CD4-positive, CD25-positive, alpha-beta regulatory T cell (primary cell): ENCODE measurements at places on chromosomes 2 and 18.

DNA sequence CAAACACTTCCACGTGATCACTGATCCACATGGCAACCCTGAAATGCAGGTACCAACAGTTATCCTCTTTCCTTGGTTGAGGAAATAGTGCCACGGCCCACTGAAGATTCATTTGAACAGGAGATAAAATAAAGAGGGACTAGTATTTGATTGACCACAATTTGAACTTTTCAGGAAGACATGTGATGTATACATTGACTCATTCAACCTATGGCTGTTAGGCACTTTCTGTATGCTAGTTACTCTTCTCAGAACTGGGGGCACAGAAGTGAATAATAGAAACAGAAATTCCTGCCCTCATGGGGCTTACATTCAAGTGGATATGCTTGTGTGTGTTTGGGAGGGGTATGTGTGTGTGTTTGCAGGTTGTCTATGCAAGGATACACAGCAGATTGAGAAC, 199.6 kb downstream of the PRKCE start:
- no peaks in the 10 kb centered on the region for H3K36me3 ChIP-seq
- no peak for DNase-seq
- H3K4me3 ChIP-seq = no peak overlapping the region

DNA sequence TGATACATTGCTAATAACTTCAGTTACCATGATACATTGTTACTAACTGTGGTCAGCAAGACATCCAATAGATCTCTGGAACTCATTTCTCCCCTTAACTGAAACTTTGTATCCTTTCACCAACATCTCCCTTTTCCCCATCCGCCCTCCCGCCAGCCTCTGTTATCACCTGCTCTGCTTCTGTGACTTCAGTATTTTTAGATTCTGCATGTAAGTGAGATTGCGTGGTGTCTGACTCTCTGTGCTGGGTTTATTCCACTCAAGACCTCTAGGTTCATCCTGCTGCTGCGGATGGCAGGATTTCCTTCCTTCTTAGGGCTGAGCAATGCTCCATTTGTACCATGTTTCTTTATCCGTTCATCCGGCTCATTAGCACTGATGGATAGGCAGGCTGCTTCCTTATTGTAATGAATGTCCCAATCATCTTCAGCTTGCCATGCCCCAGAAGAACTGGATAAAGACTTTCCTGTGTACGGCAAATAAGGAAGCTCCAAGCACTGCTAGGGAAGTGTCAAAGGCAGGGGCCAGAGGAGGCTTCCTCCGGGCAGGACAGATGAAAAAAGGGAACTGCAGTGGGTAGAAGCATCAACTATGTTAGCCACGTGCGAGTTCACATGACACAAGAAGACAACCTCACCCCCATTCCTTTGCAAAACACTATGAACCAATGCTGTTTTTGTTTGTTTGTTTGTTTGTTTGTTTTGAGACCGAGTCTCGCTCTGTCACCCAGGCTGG, 113.4 kb downstream of the EIPR1 start:
- H3K4me3 ChIP-seq = no peak overlapping the region
- H3K4me1 ChIP-seq = no peaks in the 10 kb centered on the region
- H3K27me3 ChIP-seq = no peaks in the 10 kb centered on the region
- no peak overlapping the region for H3K27ac ChIP-seq
- DNase-seq = no peak

DNA sequence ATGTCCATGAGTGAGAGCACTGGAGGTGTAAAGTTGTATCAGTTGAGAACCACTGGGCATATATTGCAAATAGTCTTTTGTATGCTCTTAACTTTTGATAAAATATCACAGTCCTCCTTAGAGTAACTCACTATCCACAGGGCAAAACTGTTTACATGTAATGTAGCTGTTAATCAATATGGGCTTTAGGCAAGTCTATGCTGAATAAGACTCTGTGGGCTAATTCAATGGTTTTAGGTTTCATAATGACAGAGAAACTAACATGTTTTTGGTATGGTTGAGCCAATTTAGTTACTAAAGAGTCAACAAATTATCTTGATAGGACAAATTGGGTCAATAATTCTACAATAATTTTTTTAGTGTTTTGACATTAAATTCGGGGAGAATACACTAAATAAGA, 1134.9 kb upstream of the FAM98A start:
- H3K36me3 ChIP-seq = no peaks in the 10 kb centered on the region
- no peaks in the 10 kb centered on the region for H3K27me3 ChIP-seq
- DNase-seq = no peak
- no peaks in the 10 kb centered on the region for H3K4me1 ChIP-seq
- H3K4me3 ChIP-seq = no peak overlapping the region

DNA sequence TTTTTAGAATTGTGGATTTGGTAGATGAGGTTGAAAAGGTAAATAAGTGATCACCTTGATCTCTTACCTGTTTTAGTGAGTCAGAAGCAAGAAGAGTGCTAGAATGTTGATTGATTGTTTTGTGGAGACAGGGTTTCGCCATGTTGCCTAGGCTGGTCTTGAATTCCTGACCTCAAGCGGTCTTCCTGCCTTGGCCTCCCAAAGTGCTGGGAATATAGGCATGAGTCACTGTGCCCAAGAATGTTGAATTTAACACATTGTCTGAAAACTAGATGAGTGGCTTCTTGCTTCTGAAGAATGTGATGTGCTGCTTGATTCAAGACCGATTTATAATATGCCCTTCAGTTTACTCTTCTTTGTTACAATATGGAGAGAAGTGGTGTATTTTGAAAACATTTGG, 121.3 kb downstream of the FMNL2 start:
- no peak for DNase-seq
- no peak overlapping the region for H3K27ac ChIP-seq
- H3K4me1 ChIP-seq = no peaks in the 10 kb centered on the region
- no peaks in the 10 kb centered on the region for H3K36me3 ChIP-seq
- no peaks in the 10 kb centered on the region for H3K27me3 ChIP-seq
- no peak overlapping the region for H3K4me3 ChIP-seq

- no peak overlapping the region for H3K27ac ChIP-seq
- no peaks in the 10 kb centered on the region for H3K27me3 ChIP-seq
- H3K4me1 ChIP-seq = no peaks in the 10 kb centered on the region
- H3K36me3 ChIP-seq = no peaks in the 10 kb centered on the region
- no peak overlapping the region for H3K4me3 ChIP-seq
These were observed 17.0 kb upstream of the HPCAL1 start for GRCh38 chr2:10285556-10286198.

DNA sequence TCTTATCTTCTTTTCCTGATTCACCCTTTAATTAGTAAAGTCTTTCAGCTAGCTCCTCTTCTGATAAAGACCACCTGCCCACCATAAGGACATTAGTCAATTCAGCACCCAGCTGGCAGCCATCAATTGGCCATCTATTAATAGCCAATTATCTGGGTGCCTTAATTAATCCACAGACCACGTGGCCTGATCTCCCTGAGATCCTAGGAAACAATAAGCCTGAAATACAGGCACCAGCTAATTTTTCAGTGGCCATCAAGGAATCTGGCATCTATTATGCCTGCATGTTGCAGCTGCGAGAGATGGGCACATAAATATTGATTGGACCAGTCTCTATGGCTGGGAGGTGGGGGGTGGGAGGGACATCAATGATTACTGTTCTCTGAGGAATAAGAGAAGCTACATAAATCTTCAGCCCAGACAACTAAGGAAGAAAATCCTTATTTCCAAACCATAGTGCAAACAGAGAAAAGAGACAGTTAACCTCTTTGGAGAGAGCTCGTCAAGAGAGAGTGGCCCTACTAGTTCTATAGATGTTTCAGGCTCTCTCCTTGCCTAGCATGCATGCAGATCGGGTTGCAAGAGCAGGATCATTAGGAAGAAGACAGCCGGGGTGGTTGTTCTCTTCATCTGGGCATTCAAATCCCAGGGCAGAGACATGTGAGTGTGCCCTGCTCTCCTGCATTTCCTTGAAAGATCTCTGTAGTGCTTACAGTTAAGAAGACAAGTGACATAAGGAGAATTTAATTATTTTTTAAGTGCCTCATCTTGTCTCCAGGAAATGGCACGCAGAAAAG, 8.7 kb downstream of the GALNT14 start:
- no peak for DNase-seq
- no peaks in the 10 kb centered on the region for H3K4me1 ChIP-seq
- no peaks in the 10 kb centered on the region for H3K36me3 ChIP-seq
- H3K4me3 ChIP-seq = no peak overlapping the region
- H3K27ac ChIP-seq = no peak overlapping the region

- no peak overlapping the region for H3K27ac ChIP-seq
- H3K4me3 ChIP-seq = no peak overlapping the region
- DNase-seq = no peak
- no peaks in the 10 kb centered on the region for H3K36me3 ChIP-seq
- H3K4me1 ChIP-seq = no peaks in the 10 kb centered on the region
These were observed 648.2 kb upstream of the ZEB2 start for GRCh38 chr2:145168091-145168490.

DNA sequence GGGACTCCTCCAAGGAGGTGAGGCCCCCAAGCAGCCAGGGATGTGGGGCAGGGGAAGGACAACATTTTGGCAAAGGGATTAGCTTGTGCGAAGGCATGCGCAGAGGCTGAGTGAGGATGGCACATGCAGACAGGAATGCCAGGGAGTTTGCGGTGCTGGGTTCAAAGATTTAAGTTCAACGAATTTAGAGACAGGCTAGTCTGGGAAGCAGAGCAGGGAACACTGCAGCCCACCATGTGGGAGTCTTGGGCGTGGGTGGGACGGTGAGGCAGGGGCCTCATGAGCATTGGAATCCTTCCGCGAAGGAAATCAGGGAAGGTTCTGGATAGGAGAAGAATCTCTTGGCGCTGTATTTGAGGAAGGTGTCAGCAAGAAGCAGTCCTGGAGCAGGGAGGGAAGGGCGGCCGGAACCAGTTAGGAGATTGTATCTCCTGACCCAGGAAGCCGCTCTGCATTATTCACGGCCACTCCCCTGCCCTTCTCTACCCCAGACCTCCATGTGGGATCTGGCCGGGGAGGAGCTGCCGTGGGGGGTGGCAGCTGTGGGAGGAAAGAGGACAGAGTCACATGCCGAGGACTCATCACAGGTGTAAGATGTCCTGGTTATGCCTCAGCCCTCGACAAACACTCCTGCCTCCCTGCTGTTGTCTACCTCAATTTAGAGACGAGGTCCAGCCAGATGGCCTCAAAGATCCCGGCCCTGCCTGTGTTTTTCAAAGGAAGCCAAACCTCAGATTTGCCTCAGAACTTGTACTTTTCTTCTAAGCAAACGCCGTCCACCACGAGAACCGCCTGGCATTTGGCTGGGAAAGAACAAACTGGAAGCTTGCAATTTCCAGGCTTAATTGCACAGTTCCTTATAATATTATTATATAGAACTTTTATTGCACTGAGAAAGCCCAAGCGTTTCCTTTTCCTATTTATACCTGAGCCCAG, 123.7 kb upstream of the SMAD2 start:
- no peak for DNase-seq
- no peak overlapping the region for H3K27ac ChIP-seq
- no peak overlapping the region for H3K4me3 ChIP-seq

DNA sequence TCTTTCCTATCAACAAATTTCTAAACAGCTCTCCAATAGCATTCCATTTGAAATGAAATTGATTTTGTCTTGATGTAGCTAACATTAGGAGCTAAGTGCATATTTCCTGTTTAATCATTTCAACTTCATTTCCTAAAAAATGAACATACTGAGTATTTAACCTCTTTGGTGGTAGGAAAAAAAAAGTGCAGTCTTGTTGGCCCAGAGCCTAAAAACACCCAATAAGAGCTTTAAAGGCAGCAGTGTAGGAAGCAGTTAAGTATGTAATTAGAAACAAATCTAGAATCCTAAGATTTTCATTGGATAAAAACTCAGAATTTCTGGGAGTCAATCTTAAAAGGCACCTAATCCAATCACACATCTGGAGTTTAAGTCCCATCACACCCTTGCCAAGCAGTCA, 71.0 kb upstream of the RBMS1 start:
- no peaks in the 10 kb centered on the region for H3K4me1 ChIP-seq
- no peak overlapping the region for H3K27ac ChIP-seq
- H3K36me3 ChIP-seq = no peaks in the 10 kb centered on the region

- no peak overlapping the region for H3K4me3 ChIP-seq
- H3K27ac ChIP-seq = no peak overlapping the region
- H3K4me1 ChIP-seq = no peaks in the 10 kb centered on the region
- no peaks in the 10 kb centered on the region for H3K27me3 ChIP-seq
- DNase-seq = no peak
These were observed 154.9 kb downstream of the SATB2 start for GRCh38 chr2:199302851-199303250.

- DNase-seq = no peak
- H3K27me3 ChIP-seq = no peaks in the 10 kb centered on the region
- H3K27ac ChIP-seq = no peak overlapping the region
These were observed 109.7 kb downstream of the MSH2 start for GRCh38 chr2:47512581-47513083.

DNA sequence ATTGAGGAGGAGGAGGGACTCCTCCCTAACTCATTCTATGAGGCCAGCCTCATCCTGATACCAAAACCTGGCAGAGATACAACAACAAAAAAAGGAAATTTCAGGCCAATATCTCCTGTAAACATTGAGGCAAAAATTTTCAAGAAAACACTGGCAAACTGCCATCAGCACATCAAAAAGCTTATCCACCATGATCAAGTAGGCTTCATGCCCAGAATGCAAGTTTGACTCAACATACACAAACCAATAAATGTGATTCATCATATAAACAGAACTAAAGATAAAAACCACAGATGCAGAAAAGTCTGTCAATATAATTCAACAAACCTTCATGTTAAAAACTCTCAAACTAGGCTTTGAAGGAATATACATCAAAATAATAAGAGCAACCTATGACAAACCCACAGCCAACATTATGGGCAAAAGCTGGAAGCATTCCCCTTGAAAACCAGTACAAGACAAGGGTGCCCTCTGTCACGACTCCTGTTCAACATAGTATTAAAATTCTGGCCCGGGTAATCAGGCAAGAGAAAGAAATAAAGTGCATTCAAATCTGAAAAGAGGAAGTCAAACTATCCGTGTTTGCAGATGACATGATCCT, 1014.3 kb downstream of the CBLN2 start:
- H3K36me3 ChIP-seq = no peaks in the 10 kb centered on the region
- no peaks in the 10 kb centered on the region for H3K4me1 ChIP-seq
- H3K27ac ChIP-seq = no peak overlapping the region
- no peak overlapping the region for H3K4me3 ChIP-seq

- no peaks in the 10 kb centered on the region for H3K4me1 ChIP-seq
- H3K36me3 ChIP-seq = no peaks in the 10 kb centered on the region
- H3K4me3 ChIP-seq = no peak overlapping the region
- DNase-seq = no peak
- H3K27me3 ChIP-seq = no peaks in the 10 kb centered on the region
These were observed 311.9 kb upstream of the EPHA4 start for GRCh38 chr2:221883976-221884375.

DNA sequence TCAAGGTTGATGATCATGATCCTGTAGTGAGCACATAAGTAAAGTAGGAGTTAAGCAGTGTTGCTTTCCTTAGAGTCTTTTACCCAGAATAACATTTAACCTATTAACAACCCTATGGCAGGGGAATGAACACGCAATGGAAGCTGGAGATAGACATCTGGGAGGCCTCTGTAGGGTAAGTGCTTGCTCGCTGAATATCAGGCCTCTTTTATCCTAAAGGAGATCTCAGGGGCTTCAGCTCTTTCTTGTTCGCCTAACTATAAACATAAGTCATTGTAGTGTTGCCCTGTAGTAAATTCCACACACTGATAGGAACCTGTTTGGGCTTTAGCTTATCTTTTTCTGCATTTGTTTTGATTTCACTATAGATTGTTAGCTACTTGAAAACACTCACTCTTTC, 174.4 kb upstream of the TCF4 start:
- no peak for DNase-seq
- no peak overlapping the region for H3K4me3 ChIP-seq
- H3K36me3 ChIP-seq = no peaks in the 10 kb centered on the region
